ENCODE measurements at places on chromosomes 6 and 20.

- no peak for DNase-seq
These were observed 3.8 kb upstream of the NPEPL1 start for GRCh38 chr20:58688840-58689239.

DNA sequence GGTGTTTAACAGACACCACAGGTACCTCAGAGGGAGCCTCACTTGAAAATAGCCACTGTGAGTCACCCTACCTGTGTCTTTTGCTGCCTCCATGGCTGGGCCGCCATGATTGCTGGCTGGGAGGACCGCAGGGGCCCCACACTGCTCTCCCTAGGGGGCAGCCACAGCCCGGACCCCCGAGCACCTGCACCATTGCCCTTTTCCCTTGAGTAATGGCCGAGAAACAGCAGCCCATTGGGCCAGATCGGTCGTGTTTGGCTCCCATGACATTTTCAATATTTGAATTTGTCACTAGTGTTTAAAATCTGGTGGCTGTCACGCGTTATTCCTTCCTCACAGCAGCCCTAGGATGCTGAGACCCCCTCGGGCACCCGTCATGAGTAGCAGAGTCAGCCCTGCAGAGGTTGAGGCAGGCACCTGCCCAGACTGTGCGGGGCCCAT is 6.7 kb downstream of the ZBP1 start:
- DNase-seq, result peak; percentile 3

DNA sequence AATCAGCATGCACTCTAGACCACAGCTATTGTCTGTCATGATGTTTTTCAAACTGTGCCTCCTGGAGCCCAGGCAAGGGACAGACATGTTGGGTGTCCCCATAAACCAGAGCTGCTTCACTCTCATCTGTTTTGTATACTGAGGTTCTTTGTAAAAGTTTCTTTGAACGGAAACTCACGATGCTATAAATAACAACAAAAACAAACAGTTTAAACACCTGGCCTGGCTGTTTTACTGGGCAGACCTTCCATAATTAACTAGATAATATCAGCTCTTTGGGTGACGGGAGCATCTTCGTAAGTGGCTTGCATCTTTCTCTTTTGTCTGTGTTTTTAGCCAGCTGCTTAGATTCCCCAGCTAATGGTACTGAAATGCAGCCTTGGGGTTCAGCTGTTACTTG is 190.3 kb downstream of the ZDHHC14 start:
- DNase-seq, result peak; percentile 52

DNA sequence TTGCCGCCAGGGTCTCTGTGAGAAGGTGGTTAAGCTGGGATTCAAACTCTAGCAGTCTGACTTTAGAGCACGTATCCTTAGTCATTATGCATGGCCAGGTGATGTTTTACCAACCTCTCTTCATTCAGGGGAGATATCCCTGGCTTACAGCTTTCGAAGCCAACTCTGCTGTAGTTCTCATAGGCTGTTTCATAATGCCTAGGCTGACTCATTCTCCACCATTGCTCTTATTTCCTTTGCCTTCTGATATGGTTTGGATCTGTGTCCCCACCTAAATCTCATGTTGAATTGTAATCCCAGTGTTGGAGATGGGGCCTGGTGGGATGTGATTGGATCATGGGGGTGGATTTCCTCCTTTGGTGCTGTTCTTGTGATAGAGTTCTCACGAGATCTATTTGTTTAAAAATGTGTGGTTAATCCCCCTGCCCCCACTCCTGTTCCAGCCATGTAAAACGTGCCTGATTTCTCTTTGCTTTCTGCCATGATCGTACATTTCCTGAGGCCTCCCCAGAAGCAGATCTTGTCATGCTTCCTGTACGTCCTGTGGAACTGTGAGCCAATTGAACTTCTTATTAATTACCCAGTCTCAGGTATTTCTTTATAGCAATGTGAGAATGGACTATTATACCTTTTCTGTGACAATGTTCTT is 94.6 kb upstream of the MAN1A1 start:
- no peak for DNase-seq

- DNase-seq, result no peak
These were observed 96.2 kb downstream of the PSMG4 start for GRCh38 chr6:3355011-3355357.
